Stimulated activated CD4-positive, alpha-beta T cell treated with anti-CD3 and anti-CD28 coated beads, Interleukin-12 subunit alpha, Interleukin-12 subunit beta, amount 100 ng/mL, for 24 hours (primary cell): ENCODE measurements at places on chromosomes 5 and 9.

- DNase-seq: no peak
Observed at GRCh38 chr5:115428676-115429075, 115.9 kb downstream of the FEM1C start.

GRCh38 chr9:7516376-7516775, 283.2 kb downstream of the DMAC1 start:
- no peak for DNase-seq

GRCh38 chr5:123090661-123091297, 1.7 kb downstream of the PRDM6 start:
- no peak for DNase-seq

GRCh38 chr5:127307868-127308267, 17.3 kb downstream of the MEGF10 start:
- DNase-seq: no peak

GRCh38 chr5:123299136-123299535, 124.1 kb downstream of the CEP120 start:
- no peak for DNase-seq

GRCh38 chr5:134236318-134236717, 10.4 kb upstream of the PPP2CA start:
- no peak for DNase-seq

GRCh38 chr9:15843316-15843715, 290.5 kb downstream of the CCDC171 start:
- no peak for DNase-seq

GRCh38 chr5:42228279-42228678, 195.0 kb upstream of the GHR start:
- DNase-seq: no peak

DNA sequence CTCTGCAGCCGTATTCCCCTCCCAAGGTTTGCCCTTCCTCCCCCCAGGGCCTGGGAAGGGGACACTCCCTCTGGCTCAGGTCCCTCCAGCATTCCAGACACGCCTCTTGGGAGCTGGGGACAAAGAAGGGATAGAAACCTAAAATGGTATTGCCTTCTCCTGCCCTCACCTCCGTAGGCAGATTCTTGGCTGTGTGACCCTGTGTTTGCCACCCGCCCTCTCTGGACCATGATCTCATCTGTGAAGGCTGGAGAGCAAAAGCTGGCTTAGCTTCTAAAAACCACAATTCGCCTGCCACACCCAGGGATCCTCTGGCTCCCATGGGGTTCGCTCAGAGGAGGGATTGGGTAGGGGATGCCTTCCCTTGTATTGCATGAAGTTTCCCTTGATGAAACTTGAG, 7.7 kb downstream of the AQP3 start:
- DNase-seq: no peak

DNA sequence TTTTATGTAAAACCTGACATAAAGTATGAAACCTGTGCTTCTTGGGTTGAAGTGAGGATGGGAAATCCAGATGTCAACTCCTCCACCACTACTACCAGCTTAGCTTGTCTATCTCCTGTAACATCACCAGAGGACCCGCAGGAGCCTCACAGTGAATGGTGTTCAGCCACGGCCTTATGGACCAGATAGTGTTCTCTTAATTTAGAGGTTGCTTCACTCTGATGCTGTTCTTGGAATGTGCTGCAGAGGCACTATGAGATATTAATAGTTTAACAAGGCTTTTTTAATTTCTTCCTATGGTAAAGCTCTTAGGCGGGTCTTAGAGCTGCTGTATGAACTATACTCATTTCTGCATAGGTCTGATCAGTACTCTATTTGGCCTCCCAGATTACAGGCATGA, 27.9 kb downstream of the NFX1 start:
- DNase-seq: no peak

DNA sequence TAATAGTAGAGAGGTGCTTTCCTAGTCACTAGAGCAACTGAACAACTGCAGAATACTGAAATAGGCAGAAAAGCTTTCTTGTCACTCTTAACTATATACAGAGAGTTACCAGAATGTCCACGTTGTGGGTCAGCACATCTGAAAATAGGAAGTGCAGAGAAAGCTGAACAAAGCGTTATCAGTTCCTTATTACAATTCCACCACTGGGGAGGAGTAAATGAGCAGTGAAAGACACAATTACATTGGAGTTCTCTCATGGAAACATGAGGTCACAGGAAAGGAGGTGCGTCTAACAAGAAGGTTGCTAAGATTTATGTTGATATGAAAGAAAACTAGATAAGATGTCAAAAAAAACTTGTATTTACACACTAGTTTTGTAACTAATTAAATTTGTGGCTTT, 461.9 kb upstream of the COX7C start:
- no peak for DNase-seq

- DNase-seq: no peak
Observed at GRCh38 chr5:105504-106070, 13.6 kb downstream of the PLEKHG4B start.

DNA sequence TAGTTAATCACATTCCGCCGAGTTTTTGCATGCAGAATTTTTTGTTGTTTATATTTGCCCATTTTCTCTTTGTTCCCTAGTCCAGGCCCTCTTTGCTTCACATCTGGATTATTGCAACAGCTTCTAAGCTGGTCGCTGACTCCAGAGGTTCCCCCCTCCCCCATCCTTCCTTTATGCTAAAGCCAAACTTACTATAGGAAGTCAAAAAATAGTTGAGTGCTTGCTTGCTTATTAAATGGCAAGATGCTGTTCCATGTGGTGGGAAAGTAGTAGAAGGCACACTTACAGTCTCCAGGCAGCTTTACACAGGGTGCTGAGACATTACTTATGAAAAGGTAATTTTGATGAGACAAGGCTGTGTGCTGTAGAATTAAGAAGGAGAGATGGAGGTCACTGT, 1.3 kb downstream of the ZBTB34 start:
- DNase-seq: no peak

DNA sequence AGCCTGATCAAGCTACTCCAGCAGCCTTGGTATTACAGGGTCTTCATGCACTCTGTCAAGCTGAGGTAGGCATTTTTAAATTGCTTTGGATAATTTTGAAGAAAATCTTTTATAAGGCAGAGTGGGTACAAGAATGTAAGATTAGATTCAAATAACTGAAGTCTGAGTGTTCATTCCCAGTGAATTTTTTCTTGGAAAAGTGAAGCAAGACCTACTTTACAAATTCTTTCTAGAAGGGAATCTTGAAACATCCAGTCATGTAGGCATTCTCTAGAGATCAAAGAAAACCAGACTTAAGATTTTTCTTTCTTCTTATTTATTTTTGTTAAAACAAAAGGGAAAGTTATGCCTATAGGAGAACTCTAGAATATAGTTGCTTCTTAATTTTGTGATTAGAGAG, 139.0 kb downstream of the FOCAD start:
- DNase-seq: no peak

- DNase-seq: no peak
Observed at GRCh38 chr5:134511796-134512660, 13.4 kb upstream of the JADE2 start.

DNA sequence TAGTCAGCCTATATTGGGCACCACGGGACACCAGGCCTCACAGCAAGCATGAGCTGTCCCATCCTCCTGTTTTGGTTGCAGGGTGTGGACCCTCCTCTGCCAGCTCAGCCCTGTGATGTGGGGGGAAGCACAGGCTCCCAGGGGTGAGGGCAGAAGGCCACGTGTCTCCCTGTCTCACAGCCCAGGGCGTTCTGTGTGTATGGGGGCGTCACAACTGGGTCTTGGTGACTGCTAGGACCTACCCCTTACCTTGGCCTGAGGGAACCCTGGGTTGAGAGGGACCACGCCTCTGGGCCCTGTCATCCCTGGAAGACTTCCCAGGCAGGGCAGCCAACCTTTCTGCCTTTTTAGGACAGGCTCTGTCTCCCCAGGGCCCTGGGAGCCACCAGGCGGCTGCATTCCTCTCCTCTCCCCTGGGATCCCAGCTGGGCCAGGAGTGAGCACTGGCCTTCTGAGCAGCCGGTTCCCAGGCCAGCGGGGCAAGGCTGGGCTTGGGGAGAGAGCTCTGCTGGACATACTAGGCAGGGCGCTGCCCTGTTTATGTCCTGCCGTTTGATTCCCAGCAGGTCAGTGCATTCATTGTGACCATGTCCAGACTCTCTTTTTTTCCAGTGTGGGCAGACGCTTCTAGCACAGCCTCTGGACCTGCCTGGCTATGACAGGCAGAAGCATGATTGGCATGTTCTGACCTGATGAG, 97.4 kb downstream of the DAB2IP start:
- DNase-seq: no peak

- no peak for DNase-seq
Observed at GRCh38 chr5:97838214-97838613, 655.2 kb upstream of the RIOK2 start.

DNA sequence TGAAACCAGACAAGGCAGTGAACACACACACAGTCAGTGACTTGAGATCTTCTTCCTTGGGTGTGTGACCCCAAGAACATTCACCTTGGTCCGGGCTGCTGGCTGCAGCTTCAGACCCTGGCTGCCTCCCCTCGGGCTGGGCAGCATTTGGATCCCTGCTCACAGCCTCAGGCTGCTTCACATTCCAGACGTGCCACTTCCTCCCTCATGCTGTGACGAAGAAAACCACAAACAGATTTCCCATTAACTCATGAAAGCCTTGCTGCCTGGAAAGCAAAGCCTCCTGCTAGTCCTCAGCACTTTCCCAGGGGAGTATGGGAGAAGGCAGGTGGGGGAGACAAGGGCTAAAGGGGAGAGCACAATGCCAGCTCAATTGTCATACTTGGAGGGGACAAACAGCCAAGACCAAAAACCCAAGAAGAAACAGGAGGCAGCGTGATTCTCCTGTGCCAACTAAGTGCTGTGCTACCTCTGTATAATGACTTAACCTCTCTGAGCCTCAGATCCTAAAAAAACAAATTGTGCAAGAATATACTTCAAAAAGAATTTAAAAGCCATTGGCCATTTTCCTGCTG, 594.6 kb upstream of the BRINP1 start:
- DNase-seq: no peak

DNA sequence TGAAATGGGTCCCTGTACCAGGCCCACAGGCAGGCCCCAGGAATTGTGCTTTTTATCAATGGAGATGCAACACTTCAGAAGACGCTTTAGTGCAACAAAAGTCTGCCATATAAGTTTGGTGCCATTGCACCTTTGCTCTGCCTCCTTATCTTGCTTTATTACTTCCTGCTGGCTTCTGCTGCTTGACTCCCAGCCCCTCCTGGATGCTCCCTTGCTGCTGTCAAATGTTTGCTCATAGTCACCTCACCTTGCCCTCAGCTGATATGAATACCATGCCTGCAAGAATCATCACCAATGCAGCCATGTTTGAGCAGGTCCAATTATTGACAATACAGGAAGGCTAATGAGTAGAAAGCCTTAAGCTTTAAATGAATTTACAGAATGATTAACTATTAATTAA, 25.4 kb downstream of the MEGF10 start:
- DNase-seq: no peak

- DNase-seq: no peak
Observed at GRCh38 chr5:126452477-126452876, 29.3 kb downstream of the GRAMD2B start.

GRCh38 chr9:129351642-129352145, 173.6 kb upstream of the IER5L start:
- DNase-seq: no peak

- DNase-seq: no peak
Observed at GRCh38 chr9:104746285-104746684, 1.2 kb upstream of the NIPSNAP3A start.

DNA sequence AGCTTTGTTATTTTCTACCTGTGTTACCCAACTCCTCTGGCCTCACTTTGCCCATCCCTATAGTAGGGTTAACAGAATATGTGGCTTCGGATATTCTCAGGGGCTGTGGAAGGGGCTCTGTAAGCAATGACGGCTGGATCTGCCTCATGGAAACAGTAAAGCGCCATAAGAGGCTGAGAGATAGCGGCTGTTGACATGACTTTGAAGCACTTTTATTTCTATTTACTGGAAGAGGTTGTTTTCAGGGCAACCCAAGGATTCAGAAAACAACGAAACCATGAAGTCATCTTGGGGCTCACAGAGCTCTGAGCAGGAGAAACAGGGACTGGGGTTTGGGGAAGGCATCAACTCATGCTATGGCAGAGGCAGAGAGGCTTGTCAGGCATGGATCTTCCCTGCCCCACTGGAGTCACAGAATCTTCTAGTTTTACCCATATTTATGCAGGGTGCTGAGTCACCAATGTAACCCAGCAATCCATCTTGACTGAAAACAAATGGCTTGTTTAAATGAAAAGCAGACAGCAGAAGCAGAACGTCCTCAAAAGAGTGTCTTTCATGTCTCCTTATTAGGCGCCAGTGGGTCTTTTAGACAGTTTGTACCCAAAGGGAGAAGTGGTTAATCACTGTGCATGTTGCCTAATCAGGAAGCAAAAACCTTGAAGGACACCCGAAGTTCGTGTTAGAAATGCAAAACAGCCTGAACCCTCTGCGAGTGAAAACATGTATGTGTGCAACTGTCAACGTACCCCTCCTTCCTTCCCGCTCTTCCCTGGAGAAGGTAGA, 113.0 kb downstream of the COL23A1 start:
- DNase-seq: no peak

GRCh38 chr5:159765135-159765433, 151.2 kb upstream of the ADRA1B start:
- no peak for DNase-seq

DNA sequence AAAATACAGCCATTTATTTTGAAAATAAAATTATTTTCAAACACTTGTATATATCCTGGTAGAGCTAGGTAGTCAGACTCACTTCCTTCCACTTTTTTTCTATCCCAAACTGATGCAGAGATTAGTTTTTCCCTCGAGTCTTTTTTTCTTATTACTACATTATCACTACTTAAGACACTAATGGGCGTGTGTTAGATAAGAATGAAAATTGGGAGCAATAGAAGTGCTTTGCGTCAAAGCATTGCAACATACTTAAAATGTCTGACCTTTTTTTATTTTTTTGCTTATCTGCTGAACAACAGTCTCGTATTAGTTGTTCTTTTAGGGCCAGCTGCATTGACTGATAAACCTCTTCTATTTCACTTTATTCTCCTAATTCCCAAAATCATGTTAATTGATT, 1278.7 kb downstream of the CDH12 start:
- DNase-seq: no peak

- DNase-seq: no peak
Observed at GRCh38 chr9:3125602-3126405, 281.9 kb upstream of the PUM3 start.
